HuH-7.5 (cell line): ENCODE measurements at places on chromosomes 2 and 18.

DNA sequence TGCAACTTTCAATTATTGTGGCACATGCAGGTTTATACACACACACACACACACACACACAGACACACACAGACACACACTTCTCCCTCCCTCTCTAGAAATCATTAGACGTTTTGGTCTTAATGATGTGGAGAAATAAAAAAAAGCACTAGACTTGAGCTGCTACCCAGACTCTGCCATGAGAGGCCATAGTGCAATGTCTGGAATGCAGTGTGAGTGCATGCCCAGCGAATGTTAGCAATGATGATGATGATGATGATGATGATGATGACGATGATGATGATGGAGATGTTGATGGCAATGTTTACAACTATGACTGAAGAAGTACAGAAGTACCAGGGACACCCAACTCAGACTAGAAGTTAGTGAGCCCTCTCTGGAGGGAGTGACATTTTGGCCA lies 23.8 kb upstream of the KLHL29 start:
- DNase-seq: no peak

- no peak for DNase-seq
Measured at GRCh38 chr18:36702401-36703013, 126.3 kb downstream of the TPGS2 start.

- DNase-seq: no peak
Measured at GRCh38 chr18:44672506-44672905, 8.2 kb upstream of the SETBP1 start.

GRCh38 chr2:223214394-223215253 lies 162.6 kb downstream of the KCNE4 start:
- DNase-seq: no peak

DNA sequence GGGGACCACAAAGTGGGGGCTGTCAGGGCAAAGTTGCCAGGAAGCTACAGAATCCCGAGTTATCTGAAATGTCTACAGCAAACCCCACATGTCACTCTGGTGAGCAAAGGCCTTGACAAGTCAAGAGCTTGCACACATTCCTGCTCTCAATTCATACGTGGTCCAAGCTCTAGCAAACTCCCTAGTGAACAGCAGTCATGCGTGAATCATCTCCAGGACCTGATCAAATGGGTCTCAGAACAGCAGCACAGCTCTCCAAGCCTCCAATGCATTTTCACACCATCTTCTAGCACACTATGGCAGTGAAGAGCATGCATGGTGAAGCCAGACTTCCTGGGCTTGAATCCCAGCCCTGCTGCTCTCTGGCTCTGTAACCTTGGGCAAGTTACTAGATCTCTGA lies 68.5 kb downstream of the MYO5B start:
- no peak for DNase-seq

GRCh38 chr2:3712831-3713503 lies 9.6 kb downstream of the DCDC2C start:
- DNase-seq: no peak

DNA sequence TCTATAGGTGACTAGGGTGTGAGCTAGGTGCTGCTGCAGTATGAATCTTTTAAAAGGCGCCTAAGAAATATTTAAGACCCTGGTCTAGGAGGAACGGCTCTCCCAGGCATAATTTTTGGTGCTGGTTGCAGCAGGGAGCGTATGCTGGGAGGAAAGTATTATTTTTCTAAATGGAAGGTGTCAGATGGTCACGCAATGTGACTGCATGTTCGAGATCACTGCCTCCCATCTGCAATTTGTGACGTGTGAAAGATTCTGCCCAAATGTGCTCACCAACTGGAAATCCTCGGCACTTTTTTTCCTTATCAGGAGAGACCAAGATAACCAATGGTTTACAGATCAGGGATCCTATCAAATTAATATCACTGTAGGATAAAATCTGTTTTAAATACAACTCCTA lies 95.6 kb upstream of the KLHL14 start:
- no peak for DNase-seq

DNA sequence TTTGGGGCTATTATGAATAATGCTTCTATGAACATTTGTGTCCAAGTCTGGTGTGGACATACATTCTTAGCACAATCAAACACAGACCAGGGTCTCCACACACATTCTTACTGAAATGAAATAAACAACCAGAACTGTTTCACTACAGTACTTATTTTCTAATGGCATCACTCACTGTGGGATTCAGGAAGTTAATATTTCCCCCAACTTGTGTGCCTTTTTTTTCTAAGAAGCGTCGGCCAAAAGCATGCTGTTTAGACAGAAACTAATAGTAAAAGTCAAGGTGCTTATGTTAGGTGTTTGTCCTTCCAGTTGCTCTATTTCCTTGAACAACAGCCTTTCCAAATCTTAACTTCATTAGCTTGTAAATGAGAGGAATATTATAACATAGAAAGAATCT lies 117.6 kb downstream of the DOCK10 start:
- no peak for DNase-seq

DNA sequence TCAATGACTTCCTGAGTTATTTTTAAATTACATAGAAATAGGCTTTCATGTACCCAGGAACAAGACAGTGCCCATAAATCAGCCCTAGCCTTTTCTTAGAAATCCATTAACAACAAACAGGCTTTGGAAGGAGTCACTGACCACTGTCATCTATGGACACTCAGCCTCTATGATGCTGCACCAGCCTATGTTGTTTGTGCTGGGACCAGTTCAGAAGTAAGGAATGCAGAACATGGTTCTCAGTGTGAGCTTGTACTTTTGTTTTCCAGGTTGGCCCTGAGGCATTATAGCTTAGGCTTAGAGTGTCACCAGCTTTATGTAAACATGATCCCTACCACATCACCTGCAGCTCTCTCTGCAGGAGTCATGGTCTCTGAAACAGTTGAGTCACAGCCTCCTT lies 335.7 kb upstream of the CDH7 start:
- no peak for DNase-seq

GRCh38 chr2:120673571-120674061 lies 62.1 kb upstream of the GLI2 start:
- no peak for DNase-seq
